ENCODE measurements at places on chromosomes 7 and 10.

DNA sequence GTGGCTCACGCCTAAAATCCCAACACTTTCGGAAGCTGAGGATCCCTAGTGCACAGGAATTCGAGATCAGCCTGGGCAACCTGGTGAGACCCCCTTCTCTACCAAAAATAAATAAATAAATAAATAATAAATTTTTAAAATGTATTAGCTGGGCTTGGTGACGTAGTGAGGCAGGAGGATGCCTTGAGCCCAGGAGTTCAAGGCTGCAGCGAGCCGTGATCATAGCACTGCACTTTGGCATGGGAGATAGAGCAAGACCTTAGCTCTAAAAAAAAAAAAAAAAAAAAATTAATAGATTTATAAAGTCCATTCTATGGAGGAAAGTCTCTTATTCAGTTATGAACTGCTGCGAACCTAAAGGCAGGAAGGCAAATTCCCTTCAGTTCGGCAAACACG lies 1.1 kb upstream of the PTPN12 start:
- DNase-seq = no peak

- DNase-seq = no peak
These were observed 9.4 kb downstream of the BLNK start for GRCh38 chr10:96261930-96262329.

GRCh38 chr10:55410415-55410885 lies 609.4 kb upstream of the PCDH15 start:
- DNase-seq = no peak

DNA sequence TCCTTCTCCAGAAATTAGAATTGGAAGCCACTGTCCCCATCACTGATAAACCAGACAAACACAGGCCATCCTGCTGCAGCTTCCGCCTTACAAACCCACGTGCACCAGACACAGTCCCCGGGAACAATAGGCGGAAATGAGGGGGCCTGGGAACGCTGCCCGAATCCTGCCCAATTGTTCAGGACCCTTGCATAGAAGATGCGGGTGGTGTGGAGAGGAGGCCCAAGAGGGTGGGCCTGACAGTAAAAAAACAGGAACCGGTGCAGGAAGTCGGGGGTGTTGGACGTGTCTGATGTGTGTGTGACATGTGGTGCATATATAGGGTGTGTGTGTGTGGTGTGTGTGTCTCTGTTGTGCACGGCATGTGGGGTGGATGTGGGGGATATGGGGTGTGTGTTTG lies 26.5 kb upstream of the CHST15 start:
- no peak for DNase-seq

- no peak for DNase-seq
These were observed 29.8 kb downstream of the ADAP1 start for GRCh38 chr7:924541-925231.

DNA sequence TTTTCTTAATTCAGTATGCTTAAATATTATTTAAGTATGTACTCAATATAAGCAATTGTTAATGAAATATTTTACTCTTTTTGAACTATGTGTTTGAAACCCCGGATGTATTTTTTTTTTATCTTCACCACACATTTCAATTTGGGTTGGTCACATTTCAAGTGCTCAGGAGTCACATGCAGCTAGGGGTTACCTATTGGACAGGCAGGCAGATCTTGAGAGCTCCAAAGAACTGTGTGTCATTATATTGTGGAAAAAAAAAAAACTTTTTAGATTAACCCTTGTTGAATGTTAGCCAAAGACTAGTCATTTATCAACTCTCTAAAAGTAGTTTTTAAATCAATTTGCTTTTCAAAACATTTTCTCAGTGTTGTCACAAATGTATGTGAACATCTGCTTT lies 37.2 kb downstream of the IKZF1 start:
- DNase-seq = no peak

DNA sequence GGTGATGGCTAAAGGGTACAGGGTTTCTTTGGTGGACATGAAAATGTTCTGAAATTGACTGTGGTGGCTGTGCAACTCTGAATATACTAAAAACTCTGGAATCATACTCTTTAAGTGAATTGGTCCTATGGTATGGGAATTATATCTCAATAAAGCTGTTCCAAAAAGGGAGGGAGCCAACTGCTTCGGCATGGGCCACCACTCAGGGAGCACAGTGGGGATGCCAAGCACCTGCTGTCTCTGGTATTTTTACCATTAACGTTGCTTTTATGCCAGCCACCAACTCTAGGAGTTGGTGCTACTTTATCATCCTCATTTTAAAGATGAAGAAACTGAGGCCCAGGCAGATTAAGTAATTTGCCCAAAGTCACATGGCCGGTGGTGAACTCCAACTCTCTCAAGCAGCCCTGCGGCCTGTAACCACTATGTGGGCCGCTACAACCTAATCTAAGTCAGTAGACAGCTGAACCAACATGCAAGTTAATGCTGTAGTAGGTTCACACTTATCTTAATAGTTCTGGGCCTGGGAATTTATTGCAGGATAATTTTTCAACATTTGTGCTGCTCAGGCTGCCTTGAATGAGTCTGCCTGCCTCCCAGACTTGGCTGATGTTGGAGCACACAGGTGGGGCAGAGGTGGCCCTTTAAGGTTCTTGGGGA lies 20.8 kb downstream of the SH3PXD2A start:
- DNase-seq = no peak

DNA sequence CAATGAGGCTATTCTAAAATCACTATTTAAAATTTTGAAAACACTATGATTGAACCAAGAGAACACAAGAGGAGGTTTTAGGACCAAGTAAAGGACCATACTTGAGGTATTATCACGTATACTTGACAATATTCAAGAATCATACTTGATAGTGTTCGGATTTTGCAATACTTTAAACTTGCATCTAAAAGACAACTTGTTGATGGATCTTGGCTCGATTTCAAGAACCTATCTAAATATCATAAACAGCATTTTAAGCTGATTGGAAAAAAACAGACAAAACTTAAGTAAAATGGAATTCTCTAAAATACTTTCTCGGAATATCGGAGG lies 1.3 kb downstream of the NAMPT start:
- no peak for DNase-seq

DNA sequence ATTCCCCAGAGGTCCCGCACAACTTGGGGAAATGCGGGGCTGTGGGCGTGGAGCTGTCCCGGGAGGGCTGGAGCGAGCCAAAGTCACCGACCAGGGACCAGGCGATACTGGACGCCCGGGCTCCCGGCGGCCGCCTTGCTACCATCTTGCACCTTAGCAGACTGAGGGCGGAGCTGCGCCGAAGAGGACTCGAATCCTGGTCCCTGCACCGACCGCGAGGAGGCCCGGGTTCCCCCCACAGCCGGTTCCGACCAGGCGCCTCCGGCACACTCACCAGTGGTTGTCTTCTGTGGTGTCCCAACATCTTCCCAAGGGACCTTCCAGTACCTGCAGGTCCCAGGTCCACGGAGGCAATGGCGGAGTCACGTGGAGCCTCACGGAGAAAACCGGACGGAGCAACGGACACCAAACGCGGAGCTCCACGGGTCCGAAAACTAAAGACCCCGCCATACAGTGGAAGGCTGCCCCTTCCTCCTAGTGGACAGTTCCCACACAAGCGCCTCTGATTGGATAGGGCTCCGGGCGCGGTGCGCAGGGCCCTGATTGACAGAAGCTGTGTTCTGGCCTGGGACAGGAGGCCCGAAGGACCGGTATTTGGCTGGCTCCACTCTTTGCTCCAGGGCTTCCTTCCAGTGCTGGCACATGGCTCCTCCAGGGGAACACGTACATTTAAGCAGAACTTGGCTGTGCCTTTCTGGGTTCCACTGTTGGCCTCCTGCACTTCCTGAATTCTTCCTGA lies 124.6 kb upstream of the ZNF479 start:
- DNase-seq = no peak

DNA sequence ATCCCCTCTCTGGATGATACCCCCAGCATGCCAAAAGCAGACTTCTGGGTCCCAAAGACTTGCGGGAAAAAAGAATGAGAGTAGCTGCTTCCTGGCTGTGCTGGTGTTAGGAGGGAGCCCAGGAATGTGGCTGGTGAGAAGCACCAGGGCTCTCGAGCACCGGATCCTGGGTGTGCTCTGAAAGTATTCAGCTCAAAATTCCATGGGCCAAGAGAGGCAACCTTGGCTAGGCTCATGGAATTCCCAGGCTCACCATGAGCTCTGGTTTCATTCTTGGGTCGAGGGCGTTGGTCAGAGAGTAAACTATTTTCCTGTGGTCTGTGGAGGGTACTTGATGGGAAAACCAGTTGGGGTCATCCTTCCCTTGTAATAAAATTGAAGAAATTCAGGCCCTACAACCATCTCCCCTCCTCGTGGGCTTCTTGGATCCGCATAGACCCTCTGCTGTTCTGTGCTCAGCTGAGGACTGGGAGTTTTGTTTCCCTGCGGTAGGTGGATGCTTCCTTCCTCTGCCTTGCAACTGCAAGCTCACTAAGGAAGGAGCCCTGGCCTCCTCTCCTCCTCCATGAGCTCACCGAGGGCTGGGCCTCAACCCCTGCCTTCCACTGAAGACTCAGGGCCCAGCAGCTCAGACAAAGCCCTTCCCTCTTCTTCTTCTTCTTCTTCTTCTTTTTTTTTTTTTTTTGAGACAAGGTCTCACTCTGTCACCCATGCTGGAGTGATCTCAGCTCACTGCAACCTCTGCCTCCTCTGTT lies 34.5 kb upstream of the AQP1 start:
- no peak for DNase-seq

DNA sequence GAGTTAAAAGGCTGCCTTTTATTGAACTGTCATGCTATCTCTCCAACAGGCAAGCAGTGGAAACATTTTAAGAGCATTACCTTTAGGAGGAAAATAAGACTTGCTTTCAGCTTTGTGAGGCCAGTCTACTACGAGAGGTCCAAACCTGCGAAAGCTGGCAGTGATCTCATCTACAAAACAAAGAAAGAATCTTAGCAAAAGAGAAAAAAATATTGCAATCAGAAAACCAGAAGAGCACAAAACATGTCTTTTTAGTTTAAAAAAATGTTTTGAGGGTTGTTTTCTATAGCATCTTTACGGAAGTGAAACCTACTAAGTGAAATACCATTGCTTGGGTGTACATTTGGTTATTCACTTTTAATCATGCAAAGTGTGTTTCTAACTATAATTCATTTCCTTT lies 147.9 kb downstream of the CPEB3 start:
- DNase-seq = no peak

- DNase-seq = no peak
These were observed 47.7 kb downstream of the LRRC20 start for GRCh38 chr10:70334526-70335245.

Measured in DMS 273 treated with DMSO at 0.1 percent for 48 hours (cell line).